Activated naive CD4-positive, alpha-beta T cell treated with anti-CD3 and anti-CD28 coated beads, Interleukin-2, amount 50 U/mL, for 72 hours (primary cell): ENCODE measurements at places on chromosomes 12 and 14. TPM values are rescaled to one million over a fixed set of nuclear protein-coding genes. Genes with fewer than 3 reads are reported as not detected.

Gene KRT73
- 0.98 TPM for total RNA-seq

Gene TESPA1
- total RNA-seq: 95.8 TPM

DNA sequence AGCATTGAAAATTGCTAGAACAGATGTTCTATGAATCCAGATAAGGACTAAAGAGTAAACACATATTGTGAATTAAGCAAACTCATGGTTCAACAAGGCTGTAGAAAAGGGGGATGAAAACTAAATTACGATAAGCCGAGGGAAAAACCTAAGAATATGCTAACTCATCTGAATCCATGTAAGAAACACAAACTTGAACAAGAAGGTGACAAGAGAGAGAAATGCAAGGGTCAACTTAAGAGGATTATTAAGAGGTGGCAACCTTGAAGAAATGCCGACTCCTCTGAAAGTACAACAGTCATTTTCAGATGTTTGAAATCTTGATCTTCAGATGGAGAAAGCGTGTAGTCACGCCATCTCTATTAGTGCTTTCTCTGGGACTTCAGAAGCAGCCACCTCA is 128.6 kb downstream of the TTC7B start:
- no peak for DNase-seq

DNA sequence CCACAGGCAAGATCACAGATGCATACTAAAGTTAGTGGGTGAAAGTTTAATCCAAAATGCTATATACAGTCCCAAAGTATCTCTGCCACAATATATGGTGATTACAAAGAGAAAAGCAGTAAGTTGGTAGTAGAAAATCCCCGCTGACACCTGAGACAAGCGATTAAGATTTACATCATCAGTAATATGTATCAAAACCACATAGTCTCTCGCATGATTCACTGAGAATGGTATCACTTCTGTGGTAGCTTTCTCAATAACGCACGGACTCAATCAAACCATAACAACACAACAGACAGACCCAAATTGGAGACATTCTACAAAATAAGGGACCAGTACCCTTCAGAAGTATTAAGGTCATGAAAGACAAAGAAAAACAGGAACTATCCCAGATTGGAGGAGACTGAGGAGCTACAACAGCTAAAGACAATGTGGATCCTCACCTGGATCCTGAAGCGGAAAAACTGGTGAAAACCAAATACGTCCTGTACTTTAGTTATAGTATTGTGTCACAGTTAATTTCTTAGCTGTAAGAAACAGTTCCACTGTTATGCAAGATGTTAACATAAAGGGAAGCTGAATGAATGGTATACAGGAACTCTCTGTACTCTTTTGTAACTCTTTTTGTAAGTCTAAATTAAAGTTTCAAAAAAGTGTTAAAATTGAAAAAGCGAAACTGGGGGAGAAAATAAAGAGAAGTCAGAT is 51.0 kb downstream of the SPTLC2 start:
- no peak for DNase-seq

Gene SERPINA5
- not detected for total RNA-seq
